Fibroblast of skin of scalp (primary cell): ENCODE measurements at places on chromosomes 11 and 22.

GRCh38 chr11:6576471-6577373, 26.7 kb downstream of the RRP8 start:
- peak; percentile 83 for DNase-seq

DNA sequence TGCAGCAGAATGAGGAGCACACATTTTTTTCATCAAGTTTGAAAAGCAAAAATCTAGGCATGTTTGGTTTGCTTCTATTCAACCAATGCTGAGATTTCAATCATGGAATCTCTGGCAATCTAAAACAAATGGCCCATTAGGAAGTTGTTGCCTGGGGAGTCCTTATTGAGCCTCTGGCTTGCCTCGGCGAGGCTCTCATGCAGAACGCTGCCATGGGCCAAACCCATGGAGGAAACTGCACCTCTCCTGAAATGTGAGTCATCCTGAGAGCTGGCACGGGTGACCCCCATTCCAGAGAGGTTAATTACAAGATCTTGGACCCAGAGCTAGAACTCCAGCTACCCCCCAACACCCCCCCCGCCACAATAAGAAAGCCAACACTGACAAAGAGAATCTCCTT, 80.7 kb downstream of the MN1 start:
- peak; percentile 8 for DNase-seq

DNA sequence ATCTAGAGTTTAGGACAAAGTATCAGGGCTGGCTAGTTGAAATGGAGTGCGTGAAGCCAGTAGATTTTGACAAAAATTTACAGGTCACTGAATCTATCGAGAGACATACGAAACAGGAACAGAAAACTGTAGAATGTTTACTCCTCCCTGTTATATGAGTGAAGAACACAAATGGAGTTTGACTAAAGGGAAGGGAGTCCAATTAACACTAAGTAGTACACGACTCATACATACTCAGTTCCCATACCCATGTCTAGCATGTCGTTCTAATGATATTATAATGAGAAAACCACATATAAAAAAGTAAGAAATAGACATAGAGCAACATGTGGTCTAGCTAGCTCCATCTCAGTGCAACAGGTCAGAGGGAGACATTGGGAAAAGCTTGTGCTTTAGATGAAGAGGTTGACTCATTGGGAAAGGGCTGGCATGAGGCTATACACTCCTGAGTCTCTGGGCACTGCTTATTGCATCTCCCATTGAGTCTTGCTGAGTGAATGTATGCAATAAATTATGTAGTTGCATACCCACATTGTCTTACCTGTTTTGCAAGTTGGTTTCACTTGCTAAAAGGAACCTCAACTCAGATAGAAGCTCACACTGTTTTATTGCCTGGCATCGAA, 43.5 kb downstream of the CD44 start:
- DNase-seq: no peak

DNA sequence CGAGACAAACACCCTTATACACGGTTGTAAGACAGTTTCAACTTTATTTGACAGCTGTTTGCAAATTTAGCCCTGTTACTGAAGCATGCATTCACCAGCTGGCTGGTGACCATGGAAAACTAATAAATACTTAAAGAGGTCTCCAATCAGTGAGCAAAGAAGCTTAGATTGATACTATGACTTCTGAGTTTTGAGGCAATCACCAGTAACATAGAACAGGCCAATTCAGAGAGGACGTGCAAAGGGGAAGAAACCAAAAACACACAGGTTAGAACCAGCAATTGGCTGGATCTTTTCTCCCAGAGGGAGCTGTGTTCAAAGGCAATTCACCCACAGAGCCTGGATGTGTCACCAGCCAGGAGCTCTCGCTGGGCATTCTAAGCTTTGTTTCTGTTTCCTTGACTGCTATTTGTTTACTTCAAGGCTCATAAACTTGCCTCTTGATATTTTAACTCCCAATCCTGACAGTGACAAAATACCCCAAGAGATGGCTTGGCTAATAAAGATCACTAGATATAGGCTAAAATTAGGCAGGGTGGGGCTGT, 113.6 kb upstream of the MTMR2 start:
- no peak for DNase-seq

- DNase-seq: no peak
These were observed 77.2 kb upstream of the ZBED5 start for GRCh38 chr11:10935015-10935559.

DNA sequence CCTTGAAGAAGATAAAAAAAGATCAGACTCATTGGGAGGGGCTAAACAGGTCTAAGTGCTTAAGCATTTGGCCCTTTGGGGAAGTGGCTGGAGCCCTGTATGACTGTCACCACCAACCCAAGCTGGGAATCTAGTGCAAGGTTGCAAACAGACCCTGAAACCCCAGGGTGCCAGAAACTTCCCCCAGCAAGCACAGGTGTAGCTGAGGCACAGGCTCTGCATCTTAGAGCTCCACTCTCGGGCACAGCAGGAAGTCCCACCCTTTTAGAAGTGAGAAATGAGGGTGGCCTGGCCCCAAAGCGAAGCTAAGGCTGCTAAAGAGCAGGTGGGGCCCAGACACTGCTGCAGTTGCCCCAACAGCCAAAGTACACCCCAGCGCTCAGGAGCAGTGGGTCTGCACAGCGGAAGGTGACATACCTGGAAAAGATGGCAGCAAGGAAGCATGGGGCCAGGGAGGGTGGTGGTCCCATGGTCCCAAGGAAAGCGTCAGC, 5.8 kb upstream of the KDM2A start:
- no peak for DNase-seq

DNA sequence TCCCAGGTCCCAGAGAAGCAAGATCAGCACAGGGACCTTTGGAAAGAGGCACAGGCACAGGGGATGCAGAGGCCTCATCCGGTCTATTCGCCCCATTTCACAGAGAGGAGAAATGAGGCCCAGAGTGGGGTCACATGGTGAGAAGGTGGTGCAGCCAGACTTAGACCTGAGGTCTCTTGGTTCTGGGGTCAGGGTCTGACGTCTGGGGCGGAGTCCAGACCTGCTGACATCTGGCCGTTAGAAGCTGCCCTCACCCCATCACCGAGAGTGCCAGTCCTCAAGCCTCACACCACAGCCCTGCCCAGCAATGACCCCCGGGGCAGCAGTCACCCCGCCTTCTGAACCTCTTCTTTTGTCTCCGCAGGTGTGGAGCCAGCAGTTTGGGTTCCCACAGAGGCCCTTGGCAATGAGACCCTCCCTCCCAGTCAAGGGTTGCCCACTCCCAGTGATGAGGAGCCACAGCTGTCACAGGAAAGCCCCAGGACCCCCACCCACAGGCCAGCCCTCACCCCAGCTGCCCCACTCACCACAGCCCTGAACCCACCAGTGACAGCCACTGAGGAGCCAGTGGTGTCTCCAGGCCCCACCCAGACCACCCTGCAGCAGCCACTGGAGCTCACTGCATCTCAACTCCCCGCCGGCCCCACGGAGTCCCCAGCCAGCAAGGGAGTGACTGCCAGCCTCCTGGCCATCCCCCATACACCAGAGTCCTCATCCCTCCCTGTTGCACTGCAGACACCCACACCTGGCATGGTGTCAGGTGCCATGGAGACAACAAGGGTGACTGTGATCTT, 62.4 kb downstream of the OTOG start:
- no peak for DNase-seq

DNA sequence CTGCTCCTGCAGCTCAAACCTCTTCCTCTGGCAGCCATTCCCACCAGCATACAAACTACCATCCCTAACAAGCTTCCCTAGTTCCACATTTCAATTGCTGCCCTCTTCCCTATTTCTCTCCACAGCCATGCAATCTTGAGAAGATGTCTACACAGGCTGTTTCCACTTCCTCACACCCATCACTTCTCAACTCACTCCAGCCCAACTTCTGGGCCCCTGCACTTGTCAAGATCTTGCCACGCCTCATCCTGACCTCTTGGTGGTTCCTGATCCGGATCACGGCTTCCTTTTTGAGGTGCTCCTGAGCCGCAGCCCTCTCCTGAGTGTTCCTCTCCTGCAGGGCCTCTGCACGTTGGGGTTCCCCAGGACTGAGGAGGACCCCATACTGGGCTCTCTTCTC, 22.6 kb downstream of the RPL27A start:
- DNase-seq: no peak

DNA sequence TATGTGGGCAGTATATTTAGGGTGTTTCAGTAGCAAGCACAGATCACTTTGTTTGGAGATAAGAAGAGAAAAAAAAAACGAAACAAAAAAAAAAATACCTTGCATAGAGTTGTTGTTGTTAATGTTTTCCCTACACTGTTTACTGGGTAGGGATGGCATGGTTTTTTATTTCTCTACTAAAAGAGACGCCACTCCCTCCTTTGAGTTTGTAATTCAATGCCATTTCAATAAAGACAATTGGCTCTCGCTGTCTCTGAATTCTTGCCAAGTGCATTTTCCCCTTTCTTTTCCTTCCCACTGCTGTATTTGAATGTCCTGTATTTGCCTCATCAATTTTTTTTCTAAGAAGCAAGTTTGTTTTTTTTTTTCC, 213.9 kb upstream of the UBASH3B start:
- DNase-seq: no peak

GRCh38 chr11:103648670-103649400, 387.6 kb upstream of the DDI1 start:
- peak; percentile 38 for DNase-seq

GRCh38 chr11:47212938-47213337, 1.8 kb upstream of the DDB2 start:
- no peak for DNase-seq

DNA sequence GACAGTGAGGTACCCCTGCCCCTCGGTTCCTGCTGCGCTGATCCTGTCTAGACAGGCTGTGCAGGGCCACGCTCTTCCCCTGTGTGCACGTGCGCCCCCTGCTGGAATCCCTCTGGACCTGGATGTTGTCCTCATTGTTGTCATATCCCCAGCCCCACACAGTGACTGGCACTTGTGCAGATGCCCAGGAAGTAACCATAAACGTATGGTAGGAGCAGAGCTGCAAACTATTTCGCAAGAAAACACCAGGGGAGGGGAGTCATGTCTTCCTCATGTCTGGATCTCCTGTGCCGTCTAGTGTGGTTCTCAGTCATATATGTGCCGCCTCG, 114.7 kb downstream of the CRYBB2 start:
- peak; percentile 23 for DNase-seq

DNA sequence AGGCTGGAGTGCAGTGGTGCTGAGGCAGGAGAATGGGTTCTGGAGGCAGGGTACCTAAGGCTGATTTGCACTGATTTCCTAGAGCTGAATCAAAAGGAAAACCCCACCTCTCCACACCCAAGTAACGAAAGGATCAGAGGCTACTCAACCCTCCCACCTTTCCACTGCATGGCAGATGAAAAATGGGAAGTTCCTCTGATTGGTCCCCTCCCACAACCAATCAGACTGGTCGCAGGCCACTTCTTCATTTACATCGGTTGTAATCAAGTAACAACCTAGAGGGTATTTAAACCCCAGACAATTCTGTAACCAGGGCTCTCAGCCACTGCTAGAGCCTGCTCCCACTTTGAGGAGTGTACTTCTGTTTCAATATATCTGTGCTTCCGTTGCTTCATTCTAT, 18.6 kb upstream of the PARVB start:
- DNase-seq: no peak

GRCh38 chr11:134453441-134453840, 41.4 kb upstream of the B3GAT1 start:
- DNase-seq: no peak

DNA sequence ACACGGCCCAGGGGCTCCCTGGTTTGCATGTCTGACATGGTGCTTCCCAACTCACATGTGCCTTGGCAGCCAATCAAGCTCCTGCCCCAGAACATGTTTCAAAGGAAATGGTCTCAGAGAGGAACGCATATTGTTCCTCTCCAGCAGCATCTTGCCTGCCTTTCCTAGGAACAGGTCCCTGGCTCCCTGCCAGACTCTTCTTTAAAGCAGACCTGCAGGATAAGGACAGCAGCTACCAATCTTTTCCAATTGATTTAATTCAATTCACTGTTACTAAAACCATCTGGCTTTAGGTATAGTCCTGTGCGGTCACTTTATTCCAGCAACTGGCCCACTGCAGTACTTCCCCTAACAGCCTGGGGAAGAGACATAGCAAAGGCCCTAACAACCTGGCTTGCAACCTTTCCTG, 79.9 kb downstream of the AMBRA1 start:
- peak; percentile 14 for DNase-seq

DNA sequence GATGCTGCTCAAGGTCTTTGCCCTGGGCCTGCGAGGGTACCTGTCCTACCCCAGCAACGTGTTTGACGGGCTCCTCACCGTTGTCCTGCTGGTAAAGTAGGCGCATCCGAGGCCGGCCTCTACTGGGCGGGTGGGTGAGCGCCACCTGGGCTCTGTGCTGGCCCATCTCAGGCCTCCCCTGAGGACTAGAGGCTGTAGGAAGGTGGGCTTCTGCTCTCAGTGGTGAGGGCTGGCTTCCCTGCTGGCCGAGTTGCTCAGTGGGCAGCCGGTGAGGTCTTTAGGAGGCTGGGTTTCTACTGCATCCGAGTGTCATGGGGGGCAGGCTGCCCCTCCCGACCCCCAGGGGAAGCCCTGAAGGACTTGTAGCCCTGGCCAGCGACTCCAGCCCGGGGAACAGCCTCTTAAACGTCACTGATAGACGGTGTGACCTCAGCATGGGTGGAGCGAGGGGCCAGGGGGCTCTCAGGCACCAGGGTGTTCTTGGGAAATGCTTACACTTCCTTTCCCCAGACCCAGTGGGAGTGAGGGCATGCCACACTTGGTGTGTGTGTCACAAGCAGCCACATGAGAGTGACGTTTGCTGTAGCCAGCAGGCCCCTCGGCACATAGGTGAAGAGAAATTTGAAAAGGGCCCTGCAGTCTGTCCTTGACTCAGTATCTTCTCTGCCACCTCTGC, 30.3 kb downstream of the TPCN2 start:
- no peak for DNase-seq

GRCh38 chr22:31752096-31752847, 1.5 kb upstream of the DEPDC5 start:
- DNase-seq: no peak

GRCh38 chr11:108302121-108302785, 79.4 kb downstream of the ATM start:
- DNase-seq: peak; percentile 43

DNA sequence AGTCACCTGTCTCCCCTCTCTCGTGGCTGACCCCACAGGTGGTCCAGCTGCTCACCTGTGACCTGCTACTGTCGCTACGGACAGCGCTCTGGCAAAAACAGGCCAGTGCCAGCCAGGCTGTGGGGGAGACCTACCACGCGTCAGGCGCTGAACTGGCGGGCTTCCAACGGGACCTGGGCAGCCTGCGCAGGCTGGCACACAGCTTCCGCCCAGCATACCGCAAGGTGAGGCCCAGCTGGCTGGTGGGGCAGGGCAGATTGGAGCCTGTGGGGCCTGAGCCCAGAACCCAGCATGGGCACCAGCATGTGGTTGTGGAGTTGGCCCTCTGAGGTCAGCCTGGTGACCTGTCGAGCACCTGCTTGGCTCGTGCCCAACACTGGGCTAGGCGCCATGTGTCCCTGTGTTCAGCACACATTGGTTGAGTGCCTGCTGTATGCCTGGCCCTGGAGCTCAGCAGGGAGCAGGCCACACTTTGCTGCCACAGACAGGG, 11.9 kb downstream of the SHISA8 start:
- DNase-seq: no peak

- DNase-seq: no peak
These were observed 134.7 kb downstream of the PAX6 start for GRCh38 chr11:31676280-31676982.

- DNase-seq: no peak
These were observed 19.4 kb downstream of the TUBGCP6 start for GRCh38 chr22:50225200-50225969.
